ENCODE measurements at places on chromosomes 12 and 14.

GRCh38 chr12:95073698-95074520, 491 bp upstream of the NR2C1 start:
- DNase-seq: no peak

- DNase-seq: no peak
These were observed 38.2 kb upstream of the MTHFD1 start for GRCh38 chr14:64349741-64350490.

GRCh38 chr14:77058117-77058516, 29.6 kb upstream of the IRF2BPL start:
- no peak for DNase-seq

GRCh38 chr12:53829130-53829819, 77.5 kb upstream of the CISTR start:
- DNase-seq: no peak

- DNase-seq: no peak
These were observed 42.3 kb upstream of the MDM1 start for GRCh38 chr12:68374307-68374982.

GRCh38 chr12:69278814-69279782, 39.7 kb downstream of the CPSF6 start:
- DNase-seq: no peak
